Chondrocyte (in vitro differentiated cells): ENCODE measurements at places on chromosomes 11 and 22.

GRCh38 chr11:119100246-119100970, 1.2 kb downstream of the DPAGT1 start:
- DNase-seq: no peak

GRCh38 chr22:19960491-19961200, 19.0 kb upstream of the TXNRD2 start:
- DNase-seq: peak; percentile 63

DNA sequence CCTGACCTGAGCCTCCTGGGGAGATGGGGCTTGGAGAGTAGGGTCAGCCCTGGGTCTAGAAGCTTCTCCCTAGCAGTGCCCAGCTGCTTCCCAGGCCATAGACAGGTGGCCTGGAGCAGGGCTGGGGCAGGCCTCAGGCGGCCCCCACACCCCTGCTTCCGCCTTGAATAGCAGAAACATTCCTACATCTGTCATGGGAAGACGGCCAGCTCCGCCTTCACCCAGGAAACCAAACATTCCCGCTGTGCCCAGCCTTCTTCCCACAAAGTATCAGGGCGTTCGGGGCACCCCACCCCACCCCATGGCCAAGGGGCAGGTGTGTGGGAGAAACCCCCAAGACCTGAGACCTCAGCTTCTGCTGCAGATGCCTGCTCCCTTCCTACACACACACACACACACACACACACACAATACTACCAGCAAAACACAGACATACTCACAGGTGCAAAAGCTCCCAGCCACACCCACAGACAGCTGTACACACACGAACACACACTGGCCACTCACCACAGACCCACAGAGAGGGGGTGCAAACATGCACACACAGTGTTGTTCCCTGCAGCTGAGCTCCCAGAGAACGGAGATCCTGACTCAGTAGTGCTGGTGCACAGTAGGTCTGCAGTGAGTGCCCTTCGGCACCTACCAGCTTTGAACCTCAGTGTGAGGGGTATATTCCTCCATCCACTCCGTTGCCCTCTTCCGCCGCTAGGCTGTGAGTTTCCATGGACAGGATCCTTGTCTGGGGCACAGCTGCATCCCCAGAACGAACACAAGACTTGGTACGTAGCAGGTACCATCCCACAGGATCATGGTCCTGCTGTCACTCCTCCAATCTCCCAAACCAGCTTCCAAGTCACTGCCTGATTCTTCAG, 37.4 kb downstream of the PDGFB start:
- peak; percentile 38 for DNase-seq

- DNase-seq: no peak
Measured at GRCh38 chr11:129767827-129768226, 47.8 kb upstream of the TMEM45B start.

DNA sequence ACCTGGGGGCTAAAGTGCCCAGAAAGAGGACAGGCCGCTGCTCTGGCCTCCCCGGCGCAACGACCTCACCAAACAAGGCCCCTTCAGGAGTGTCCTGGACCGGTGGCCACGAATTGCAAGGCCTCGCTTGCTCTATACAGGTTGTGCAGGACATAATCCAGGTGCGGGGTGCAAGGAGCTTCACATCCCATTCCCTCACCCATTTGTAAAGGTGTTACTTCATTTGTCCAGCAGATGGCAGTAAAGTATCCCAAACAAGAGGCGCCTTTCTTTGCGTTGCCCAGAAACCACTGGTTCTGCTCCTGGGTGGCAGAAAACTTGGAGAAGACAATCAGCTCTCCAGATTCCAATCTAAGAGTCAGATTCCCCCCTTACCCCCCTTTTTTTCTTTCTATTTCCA, 35.9 kb upstream of the PRDM11 start:
- no peak for DNase-seq

DNA sequence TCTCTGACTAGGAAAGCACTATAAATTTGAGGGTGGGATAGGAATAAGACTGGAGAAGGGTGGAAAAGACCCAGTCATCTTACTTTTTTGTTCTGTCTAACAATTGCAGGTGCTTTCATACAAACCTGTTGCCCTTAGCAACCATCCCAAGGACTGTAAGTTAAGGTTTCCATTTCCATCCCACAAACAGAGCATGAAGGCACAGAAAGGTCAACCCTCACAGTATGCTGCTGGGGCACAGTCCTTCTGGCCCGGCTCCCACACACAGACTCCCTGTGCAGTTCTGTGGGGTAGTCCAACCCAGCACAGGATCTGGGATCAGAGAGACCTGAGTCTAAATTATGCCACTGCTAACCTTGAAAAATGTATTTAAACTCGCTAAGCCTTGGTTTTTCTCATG, 38.4 kb upstream of the ETS1 start:
- DNase-seq: no peak

- no peak for DNase-seq
Measured at GRCh38 chr11:118660681-118661424, 18.6 kb downstream of the TREH start.

- DNase-seq: no peak
Measured at GRCh38 chr11:13105237-13105844, 96.2 kb downstream of the RASSF10 start.

DNA sequence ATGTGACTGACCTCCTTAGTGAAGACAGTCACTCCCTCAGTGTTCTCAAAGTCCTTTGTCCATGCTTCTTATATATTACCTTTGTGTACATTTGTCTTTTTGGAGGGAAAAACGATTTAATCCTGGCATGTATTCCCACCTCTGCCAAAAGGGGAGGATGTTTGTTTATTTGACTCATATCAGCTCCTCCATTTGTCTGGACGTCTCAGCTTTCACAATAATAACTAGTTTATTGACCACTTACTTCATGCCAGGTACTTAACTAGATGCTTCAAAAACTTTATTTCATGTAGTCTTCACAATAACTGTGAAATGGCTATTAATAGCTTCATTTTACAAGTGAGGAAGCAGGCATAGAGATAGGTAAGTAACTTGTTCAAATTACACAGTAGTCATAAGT, 5.3 kb downstream of the TBCEL start:
- DNase-seq: no peak

DNA sequence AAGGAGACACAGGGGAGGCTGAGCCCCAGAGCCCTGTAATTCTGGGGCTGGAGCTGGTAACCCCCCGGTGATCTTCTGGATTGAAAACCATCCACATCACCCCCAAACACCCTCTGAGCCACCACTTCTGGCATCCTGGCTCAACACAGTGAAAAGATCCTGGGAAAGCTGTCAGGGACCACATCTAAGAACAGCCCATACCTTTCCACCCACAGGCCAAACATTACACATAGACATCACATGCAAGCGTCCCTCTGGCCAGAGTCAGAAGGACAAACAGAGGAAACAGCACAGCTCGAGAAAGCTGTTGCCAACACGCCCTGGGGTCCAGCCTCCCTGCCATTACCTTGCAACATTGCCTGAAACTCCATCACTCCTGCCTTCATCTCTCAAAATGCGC, 469.5 kb downstream of the SOX6 start:
- DNase-seq: no peak

GRCh38 chr11:133778161-133778560, 67.2 kb downstream of the SPATA19 start:
- DNase-seq: no peak

GRCh38 chr11:125428486-125429173, 67.4 kb downstream of the FEZ1 start:
- DNase-seq: no peak

- DNase-seq: no peak
Measured at GRCh38 chr22:46653596-46653995, 33.4 kb downstream of the GRAMD4 start.

DNA sequence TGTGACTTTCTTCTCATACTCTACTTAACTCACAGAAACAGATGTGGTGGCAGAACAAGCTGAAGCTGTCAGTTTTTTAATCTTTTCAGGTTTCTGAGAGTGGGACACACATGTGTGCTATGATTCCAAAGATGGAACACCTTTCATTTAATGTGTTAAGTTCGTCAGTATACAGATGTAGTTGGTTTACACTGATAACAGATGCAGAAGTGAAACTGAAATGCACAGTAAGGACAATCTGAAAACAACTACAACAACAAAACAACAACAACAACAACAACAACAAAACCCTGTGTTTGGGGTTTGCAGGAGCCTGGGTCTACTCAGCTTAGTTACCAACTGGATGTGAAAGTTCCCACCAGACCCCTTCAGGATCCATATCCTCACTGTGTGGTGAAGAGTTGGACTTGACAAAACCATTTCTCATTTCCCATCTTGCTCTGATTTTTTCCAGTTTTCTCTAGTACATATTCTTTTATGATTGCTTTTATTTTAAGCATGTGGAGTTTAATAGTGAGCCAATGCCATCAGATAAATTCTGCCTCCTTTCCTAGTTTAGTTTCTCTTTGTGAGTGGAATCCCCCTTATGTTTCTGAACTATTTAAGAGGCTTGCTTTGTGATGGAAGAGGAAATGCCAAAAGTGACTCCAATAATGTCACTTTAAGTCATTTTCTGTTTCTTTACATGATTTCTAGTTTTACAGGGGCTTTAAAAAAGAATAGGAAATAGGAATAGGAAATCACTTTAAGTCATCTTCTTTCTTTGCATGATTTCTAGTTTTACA, 47.8 kb downstream of the ARHGAP42 start:
- DNase-seq: no peak

- DNase-seq: no peak
Measured at GRCh38 chr11:125688066-125688465, 7.4 kb upstream of the ACRV1 start.

GRCh38 chr22:22865311-22866072, 22.1 kb upstream of the IGLL5 start:
- DNase-seq: no peak

- peak; percentile 83 for DNase-seq
Measured at GRCh38 chr11:1918436-1919315, 827 bp upstream of the TNNT3 start.

DNA sequence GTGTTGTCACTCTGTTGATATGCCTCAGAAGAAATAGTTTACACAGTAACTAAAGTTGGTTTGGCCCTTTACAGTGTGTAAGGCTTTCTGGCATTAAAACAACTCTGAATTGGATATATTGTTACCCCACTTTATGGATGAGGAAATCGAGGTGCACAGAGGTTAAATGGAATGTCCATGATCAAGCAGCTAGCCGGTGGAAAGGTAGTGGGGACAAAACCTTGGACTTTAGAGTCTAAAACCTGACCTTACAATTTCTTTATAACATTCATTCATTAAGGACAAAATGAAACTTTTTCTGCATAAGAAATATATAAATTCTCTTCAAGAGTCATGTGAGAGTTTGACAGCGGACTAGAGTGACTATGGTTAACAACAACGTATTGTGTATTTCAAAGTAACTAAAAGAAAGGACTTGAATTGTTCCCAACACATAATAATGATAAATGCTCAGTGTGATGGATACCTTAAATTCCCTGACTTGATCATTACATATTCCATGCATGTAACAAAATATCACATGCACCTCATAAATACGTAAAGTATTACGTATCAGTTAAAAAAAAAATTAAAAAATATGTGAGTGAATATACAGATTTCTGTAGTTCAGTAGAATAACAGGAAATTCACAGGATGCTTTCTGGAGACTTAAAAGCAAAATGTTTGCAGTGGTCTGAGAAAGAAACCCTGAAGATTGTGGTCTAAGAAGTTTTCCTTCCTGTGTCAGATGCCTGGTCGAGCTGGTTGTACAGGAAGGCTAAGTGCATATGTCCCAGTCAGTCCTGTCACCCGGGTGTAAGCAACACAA, 51.0 kb downstream of the TEAD1 start:
- DNase-seq: no peak

DNA sequence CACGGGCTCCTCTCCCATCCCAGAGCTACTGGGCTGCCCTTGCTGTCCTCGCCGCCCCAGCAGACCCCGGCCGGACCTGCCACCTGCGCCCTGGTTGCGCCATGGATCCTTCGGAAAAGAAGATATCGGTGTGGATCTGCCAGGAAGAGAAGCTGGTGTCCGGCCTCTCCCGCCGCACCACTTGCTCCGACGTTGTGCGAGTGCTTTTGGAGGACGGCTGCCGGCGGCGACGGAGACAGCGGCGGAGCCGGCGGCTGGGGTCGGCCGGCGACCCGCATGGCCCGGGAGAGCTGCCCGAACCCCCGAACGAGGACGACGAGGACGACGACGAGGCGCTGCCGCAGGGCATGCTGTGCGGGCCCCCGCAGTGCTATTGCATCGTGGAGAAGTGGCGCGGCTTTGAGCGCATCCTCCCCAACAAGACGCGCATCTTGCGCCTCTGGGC, 382 bp downstream of the RASSF10 start:
- no peak for DNase-seq

GRCh38 chr11:14218728-14219127, 140.3 kb downstream of the RRAS2 start:
- no peak for DNase-seq

DNA sequence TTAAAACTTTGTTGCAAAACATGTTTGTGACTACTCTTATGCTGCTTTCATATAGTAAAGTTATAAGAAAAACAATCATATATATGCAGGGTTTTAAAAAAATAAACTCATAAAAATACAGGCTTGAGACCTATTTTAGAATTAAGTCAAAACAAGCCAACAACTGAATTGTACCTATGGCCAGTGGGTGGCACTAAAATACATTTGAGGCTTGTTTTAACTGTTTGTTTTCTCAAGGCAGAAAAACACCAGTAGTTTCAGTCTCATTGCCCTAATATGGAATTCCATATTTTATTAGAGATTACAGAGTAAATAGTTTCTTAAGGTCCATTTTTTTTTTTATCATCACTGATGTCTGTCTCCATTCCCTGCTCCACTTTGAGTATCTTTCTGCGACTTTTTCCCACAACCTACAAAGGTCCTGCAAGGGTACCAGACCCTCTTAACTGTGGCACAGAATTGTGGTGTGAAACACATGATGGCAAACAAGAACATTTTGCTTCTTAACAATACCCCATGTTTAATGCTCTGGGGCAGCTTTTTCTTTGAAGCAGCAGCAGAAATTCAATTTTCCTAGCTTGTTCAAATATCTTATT, 8.5 kb upstream of the CCDC89 start:
- DNase-seq: no peak

DNA sequence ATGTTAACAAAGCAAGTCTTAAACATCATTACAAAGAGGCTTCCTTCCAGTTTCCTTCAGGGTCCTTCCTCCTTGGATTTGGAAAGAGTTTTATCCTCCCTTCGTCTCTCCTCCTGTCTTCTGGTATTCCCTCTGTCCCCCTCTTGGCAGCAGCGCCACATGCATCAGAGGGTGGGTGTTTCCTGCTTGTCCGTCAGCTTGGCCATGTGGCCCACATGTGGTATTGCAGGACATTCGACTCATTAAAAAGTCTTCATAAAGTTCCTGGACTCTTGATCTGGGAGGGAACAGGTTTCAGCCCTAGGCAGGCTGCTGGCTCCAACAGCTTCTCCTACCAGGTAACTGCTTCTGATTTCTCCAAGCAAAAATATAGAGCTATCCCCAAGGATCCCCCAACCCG, 189.8 kb downstream of the CSNK2A3 start:
- DNase-seq: no peak

GRCh38 chr22:22213231-22213630, 31.4 kb upstream of the VPREB1 start:
- DNase-seq: no peak
